ENCODE measurements at places on chromosomes 1 and 21.

DNA sequence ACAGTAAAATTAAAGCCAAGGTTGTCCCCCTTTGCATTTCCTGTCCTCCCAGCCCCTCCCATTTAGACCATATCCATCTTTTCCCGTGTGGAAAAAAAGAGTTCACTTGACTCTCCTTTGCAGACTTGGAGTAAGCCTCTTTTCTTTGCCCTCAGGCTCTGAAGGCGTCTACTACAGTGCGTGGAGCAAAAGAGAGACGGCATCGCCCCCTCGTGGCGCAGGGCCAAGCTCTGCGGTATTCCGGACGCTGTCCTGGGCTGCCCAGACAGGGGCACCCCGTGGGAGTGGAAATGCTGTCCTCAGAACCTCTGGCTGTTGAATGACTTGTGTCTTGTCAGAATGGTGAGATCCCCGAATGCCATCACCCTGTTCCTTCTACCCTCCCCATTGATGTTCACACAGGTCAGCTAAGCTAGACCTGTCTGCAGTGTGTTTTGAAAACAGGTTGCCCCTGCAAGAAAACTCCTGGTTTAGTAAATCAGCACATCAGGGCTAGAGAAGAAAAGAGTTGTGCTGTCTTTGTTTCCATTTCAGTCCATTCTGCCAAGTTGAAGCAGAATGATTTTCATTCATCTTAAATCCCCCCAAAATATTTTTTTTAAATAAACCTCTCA is 12.3 kb upstream of the GJA8 start:
- peak; percentile 67 for DNase-seq

GRCh38 chr1:99786751-99787501 is 20.5 kb upstream of the FRRS1 start:
- no peak for DNase-seq

DNA sequence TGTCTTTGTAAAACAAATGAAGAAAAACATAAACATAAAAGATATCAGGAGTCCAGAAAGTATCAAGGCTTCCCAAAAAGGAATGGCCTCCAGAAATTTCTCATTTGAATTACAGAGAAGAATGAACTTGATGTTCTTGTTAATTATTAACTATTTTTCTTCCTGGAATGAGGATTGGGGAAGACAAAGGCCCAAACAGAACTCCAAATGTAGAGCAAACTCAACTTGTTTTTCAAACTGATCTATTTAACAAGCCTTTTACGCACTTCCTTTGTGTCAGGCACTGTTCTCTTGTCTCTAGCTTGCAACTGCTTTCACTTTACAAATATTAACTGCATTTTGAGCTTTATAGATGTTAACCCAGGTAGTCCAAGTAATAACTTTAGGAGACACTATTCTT is 45.5 kb downstream of the LAMC2 start:
- DNase-seq: no peak

GRCh38 chr1:94202241-94202640 is 35.1 kb downstream of the ARHGAP29 start:
- DNase-seq: no peak

DNA sequence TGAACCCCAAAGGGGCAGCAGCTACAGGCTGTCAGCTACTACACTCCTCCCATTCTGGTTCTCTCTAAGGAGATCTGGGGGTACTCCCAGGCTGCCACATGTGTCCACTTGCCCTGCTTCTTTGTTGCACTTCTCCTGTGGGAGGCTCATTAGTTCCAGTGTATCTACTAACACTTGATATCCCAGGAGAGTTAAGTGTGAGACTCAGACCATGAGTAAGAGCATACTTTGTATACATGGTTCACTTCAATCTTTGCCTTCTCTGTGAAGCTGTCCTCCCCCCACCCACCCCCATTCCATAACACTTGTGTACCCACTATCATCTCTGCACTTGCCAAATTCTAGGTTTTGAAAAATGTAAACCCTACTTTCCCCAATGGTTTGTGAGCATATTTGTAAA is 34.9 kb upstream of the GADD45A start:
- no peak for DNase-seq

GRCh38 chr21:46063734-46064680 is 33.9 kb upstream of the COL6A2 start:
- no peak for DNase-seq

DNA sequence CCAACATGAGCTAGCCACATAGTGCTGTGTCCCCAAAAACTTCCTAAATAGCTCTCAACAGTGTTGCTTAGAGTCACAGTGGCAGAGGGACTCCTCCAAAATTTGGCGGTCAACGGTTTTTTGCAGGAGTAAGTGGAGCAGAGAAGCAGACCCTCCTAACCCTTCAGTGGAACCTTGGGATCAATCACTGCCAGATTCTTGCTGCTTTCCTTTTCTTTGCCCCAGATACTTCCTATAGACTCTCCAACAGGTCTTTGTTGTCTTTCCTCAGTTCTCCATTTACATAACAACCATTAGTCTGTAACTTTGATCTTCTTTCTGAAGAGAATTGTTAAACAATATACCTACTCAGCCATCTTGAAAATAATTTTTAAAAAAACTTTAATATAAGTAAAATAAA is 556.1 kb downstream of the BRINP3 start:
- no peak for DNase-seq

GRCh38 chr1:232611834-232612233 is 18.1 kb downstream of the SIPA1L2 start:
- DNase-seq: no peak

- DNase-seq: no peak
Observed at GRCh38 chr1:111576547-111576946, 43.0 kb upstream of the RAP1A start.

- DNase-seq: no peak
Observed at GRCh38 chr1:7121622-7121988, 336.4 kb downstream of the CAMTA1 start.

DNA sequence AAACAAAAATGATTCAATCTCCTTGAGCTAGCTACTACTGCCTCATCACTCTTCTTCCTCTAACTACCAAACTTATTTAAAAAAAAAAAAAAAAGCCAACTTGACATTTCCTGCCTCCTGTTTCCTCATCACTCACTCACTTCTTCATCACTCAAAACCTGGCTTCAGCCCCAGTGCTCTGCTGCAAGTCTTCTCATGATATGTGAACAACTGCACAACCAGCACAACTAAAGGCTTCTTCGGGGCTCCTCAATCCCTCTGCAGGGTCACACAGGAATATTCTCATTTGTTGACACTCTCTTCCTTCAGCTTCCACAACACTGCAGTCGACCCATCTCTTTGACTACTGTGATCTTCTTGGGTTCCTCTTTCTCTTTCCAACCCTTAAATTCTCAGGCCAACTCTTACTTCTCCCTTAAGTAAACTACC is 7.6 kb downstream of the MTF1 start:
- DNase-seq: no peak

DNA sequence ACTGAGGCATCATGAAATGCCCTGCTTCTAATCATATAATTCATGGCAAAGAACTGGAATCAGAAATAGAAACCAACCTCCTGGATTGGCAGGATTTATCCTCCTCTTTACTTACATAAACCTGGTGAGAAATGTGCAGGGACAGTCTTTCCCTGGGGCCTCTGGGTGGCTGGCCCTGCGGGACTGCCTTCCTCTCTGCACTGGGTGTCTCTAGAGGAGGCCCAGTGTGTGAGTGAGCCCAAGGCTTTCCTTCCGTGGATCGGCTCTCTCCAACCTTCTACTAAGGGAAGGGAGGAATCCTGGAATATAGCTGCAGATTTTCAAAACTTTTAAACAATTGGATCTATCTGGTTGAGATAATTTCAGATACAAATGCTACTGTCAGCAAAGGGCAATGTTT is 11.4 kb upstream of the ATP1A1 start:
- DNase-seq: no peak

- DNase-seq: no peak
Observed at GRCh38 chr1:234307726-234308125, 65.5 kb upstream of the COA6 start.

- no peak for DNase-seq
Observed at GRCh38 chr1:153651771-153652170, 6.7 kb upstream of the SNAPIN start.

- no peak for DNase-seq
Observed at GRCh38 chr1:230191079-230191804, 124.2 kb downstream of the GALNT2 start.

- DNase-seq: no peak
Observed at GRCh38 chr1:17101261-17101660, 18.0 kb downstream of the PADI2 start.

DNA sequence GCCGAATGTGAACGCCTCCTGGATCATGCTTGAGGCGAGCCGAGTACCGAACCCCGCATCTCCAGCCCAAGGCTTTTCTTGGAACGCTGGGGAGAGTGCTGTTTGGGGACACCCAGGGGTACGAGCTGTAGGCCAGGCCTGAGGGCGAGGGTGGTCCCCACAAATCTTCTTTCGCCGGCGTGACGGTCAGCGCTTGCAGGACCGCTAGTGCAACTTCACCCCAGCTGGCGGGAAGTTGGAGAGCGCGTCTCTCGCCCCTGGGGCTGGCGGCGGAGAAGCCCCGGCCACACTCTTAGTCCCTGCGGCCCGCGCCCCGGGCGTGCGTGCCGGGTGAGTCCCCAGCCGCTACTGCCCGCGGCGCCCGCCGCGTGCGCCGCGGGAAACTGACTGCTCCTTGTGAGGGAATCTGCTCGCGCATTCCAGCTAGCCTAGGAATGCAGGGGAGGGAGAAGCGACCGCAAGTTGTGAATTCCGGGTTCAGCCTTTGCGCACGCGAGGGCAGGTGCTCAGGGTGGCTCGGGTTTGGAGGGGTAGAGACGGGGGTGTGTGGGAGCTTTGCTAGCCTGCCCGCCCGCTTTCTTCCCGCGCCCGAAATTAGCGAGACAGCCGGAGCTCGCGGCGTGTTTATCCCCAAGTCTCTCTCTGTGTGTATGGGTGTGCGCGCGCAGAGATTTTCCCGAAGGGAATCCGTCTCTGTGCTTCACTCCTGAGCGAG is 884 bp downstream of the LHX4 start:
- peak; percentile 10 for DNase-seq

DNA sequence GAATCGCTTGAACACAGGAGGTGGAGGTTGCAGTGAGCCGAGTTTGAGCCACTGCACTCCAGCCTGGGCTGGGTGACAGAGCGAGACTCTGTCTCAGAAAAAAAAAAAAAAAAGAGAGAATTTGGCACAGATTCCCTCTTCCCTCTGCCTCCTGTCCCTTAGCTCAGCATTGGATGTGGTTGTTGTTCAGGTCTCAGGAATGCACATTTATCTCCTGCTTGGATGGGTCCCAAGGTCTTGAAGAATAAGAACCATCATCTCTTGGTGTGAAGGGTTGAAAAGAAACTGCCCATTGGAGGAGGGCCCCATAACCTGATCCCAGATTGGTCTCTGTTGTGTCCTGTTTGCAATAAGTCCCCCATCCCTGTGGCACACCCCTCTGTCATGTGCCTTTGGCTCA is 34.9 kb downstream of the UBIAD1 start:
- DNase-seq: no peak

GRCh38 chr1:113302636-113303035 is 87.7 kb upstream of the MAGI3 start:
- no peak for DNase-seq

GRCh38 chr1:7379441-7379971 is 391.6 kb upstream of the VAMP3 start:
- no peak for DNase-seq

DNA sequence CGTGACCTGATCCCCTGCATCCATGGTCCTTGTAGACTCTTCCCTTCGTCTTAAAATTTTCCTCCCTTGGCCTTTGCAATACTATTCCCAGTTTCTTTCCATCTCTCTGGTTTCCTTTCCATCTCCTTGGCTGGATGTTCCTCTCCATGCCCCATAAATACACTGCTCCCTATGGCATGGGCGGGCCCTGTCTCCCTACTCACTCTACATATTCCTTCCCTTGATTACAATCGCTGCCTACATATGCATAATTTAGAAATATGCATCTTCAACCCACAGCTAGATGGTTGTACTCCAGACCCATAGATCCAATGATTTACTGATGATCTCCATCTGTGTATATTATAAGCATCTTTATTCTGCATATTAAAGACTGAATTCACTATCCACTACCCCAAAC is 405.0 kb downstream of the NTNG1 start:
- DNase-seq: no peak
